Activated CD8-positive, alpha-beta memory T cell treated with anti-CD3 and anti-CD28 coated beads for 4 hours (primary cell): ENCODE measurements at places on chromosomes 12 and 14.

DNA sequence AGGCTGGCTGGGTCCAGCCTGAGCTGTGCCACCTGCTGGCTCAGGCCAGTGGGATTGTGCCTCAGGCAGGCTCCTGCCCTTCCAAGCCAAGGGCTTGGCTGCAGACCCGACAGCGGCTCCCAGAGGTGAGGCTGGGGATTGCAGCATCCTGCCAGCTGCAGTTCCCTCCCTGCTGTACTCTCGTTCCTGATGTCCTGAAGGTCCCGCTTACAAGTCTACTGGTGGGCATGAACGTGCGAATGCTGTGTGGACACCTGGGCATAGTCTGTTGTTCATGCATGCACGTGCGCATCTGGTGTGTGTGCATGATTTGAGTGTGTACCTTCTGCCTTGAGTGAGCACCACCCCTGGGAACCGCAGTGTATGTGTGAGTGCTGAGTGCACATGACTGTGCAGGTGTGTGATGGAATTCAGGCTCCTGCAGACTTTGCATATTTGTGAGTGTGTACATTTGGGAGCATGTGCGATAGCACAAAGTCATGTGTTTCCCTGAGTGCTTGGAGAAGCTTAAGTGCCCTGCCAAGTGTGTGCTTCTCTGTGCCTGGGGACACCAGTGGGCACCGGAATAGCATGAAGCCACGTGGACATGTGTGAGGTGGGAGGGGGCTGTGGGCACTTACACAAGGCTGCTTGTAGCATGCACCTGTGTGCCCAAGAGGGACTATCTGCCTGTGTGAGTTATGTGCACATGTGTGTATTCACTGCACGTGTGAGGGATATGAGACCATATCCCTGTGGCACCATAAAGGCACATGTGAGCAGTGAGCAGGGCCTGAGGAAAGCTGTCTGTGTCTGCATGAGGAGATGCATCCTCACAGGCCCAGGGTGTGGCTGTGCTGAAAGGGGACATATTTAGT lies 19.3 kb upstream of the KRT7 start:
- no peak for DNase-seq

- DNase-seq: no peak
These were observed 102.0 kb downstream of the TMEM30B start for GRCh38 chr14:61179061-61179690.

DNA sequence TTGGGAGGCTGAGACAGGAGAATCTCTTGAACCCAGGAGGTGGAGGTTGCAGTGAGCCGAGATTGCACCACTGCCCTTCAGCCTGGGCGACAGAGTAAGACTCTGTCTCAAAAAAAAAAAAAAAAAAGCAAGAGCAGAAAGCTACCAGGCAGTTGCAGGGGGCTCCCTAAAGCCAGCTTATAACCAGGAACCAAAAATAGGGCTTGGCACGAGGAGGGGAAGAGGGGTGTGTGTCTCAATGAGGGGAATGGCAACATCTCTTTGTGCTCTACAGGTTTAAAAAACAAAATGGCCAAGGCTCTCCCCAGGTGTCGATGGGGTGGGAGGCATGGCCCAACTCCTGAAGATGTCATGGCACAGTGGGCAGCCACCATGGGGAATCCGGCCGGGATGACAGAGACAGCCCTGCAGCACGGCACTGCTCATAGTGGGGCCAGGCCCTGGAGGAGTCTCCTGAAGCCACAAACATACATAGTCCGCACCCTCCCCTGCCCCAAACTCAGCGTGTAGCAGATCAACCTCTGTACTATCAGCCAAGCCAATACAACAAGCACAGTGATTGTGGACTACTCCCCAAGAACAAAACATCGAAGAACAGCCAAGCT lies 16.0 kb upstream of the EIF5 start:
- DNase-seq: no peak

DNA sequence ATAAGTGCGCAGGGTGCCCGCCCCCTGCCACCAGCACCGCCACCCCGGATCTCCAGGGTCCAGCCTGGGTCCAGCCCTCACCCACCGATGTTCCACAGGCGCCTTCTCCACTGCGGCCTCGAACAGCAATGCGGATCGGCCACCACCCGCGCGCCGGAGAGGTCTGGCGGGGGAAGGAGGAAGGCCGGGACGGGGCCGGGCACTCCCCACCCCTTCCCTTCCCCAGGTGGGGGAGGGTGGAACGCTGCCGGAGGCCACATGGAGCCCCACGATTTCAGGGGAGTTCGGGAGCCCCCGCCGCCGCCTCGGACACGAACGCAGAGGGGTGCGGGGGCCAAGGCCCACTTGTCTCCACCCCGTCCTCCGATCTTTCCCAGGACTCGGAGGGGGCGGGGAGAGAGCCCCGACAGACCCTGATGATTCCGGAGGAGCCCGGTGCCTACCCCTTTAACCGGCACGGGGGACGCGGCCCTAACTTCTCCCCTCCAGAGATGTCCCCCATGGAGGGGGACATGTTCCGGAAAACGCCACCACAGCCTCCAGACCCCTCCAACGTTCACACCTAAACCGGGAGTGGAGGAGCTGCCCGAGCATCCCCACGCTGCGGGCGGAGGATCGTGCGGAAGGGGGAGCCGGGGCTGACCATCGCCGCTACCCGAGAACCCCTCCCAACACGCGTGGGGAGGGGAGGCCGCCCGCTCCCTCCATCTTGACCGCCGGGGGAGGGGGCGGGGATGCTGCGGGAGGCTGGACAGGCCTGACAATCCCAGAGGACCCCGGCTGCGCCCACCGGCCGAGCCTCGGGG lies 1.1 kb downstream of the ATXN2 start:
- DNase-seq: no peak

DNA sequence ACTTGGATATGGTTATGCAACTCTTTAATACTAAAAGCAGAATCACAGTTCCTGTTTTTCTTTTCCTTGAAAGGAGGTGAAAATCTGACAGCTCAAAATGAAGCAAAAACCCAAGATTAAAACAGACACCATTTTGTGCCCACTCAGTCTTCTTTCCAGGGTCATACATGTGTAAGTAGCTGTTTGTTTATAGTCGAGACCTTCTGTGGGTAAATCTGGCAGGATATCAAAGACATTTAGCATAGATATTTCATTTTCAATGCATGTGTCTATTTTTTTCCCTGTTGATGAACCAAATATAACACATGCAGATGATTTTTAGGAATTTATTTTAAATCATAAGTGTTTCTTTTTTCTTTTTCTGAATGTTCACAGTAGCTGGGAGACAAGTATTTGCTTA lies 398.8 kb downstream of the FOXG1 start:
- DNase-seq: no peak

GRCh38 chr14:53516261-53516774 lies 363.2 kb upstream of the DDHD1 start:
- DNase-seq: no peak

GRCh38 chr12:106204312-106204711 lies 43.5 kb downstream of the CKAP4 start:
- no peak for DNase-seq

DNA sequence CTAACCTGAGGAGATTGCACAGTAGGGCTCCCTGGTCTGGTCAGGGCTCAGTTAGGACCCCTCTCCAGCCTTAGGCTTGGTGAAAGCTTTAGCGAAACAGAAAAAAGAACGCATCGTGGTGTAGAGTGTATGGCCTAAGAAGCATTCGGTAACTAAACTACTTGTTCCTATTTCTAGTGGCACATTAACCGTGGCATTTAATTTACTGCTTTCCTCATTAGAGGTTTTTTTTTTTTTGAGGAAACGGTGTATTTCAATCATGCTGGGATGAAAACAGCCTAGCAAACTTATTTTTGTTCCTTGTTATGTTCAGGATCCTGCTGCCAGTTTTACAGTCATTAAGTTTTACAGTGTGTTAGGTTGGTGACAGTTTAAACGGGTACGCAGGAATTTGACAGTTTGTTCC lies 518 bp upstream of the OSBPL8 start:
- DNase-seq: no peak

DNA sequence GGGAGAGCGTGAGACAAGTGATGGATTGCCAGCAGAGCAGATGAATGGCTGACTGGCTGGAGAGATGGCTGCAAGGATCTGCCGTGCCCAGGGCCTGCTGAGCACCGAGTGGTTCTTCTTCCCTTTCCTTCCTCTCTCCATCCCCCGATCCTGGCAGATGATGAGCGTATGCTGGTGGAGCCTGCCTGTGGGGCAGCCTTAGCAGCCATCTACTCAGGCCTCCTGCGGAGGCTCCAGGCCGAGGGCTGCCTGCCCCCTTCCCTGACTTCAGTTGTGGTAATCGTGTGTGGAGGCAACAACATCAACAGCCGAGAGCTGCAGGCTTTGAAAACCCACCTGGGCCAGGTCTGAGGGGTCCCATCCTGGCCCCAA lies 15.5 kb downstream of the SDSL start:
- no peak for DNase-seq

DNA sequence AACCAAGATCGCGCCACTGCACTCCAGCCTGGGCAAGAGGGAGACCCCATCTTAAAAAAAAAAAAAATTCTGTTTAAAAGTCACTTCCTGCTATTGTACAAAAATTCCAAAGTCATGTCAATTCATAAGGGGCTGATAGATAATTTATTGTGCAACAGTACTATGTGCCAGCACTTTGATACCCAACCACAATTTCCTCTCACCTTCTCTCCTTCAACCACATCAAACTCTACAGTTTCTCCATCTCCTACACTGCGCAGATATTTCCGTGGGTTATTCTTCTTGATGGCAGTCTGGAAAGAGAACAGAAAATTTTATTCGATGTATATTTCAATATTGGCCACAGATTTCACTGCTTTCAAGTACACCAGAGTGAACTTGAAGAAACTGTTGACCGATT lies 7.6 kb downstream of the YBX3 start:
- no peak for DNase-seq

DNA sequence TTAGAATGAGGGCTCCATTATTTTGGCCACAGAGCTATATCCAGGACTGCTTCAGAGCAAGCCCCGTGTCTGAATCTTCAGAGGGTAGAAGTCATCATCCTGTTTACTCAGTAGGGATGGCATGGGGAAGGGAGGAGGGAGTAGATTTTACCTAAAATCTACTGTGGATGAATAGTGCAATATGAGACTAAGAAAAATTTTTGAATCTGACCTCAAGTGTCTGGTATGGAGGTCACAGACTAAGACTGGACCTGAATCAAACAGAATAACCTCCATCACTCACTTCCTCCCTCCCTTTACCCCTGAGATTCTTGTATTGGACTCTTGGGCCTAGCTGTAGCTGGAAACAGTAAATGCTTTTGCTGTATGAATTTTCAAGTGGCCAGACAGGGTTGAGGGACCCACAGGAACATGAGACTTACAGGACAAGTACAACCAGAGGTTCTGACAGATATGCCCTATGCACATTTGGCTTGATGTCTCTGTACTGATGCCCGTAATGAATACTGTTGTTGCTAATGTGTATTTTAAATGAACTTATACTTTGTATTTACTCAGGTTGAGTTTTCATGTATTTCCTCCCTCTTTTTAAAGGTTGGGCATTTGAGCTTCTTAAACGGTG lies 78.5 kb downstream of the CCDC91 start:
- DNase-seq: no peak

GRCh38 chr14:84643446-84643845 lies 886.5 kb upstream of the FLRT2 start:
- DNase-seq: no peak

GRCh38 chr12:81992461-81992860 lies 233.3 kb upstream of the PPFIA2 start:
- no peak for DNase-seq

GRCh38 chr12:62044450-62045135 lies 215.6 kb upstream of the USP15 start:
- no peak for DNase-seq

DNA sequence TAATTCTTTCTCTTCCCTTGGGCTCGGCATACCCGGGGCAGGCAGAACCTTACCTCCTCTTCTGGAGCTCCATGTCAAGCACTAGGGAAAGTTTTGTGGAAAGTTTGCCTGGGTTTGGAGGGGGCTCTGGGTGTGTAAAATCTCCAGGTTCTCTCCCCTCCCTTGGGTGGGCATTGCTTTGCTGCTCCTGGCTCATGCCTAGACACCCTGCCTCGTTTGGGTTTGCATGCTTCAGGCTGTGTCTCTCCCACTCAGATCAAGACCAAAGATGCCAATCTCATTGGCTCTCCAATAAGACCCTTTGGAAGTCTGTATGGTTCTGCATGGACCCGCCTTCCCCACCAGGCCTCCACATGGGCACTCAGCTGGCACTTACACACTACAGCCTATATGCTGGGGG lies 6.2 kb upstream of the KRT2 start:
- DNase-seq: no peak

GRCh38 chr12:109963330-109963729 lies 32.8 kb downstream of the GIT2 start:
- DNase-seq: no peak

DNA sequence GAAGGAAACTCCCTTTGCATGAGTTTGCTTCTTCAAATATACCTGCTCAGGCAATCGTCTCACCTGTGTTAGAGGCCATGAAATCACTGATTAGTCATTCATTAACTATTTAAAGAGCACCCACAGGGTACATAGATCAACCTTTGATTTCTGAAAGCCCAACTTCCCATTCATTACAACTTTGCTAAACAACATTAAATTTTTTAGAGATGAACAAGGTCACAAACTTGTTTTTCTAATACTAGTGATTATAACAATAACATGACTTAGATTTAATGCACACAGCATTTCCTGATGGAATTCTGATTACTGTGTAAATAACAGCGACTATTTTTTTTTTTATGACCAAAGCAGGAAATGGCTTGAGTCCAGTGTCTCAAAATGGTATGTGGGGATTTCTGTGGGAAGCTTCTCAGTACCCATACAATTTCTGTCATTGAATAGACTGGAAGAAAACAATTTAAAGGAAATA lies 5.4 kb upstream of the ERO1A start:
- DNase-seq: no peak

- no peak for DNase-seq
These were observed 24.2 kb downstream of the NUAK1 start for GRCh38 chr12:106114447-106115068.

GRCh38 chr12:26576266-26576665 lies 256.7 kb downstream of the ITPR2 start:
- no peak for DNase-seq

DNA sequence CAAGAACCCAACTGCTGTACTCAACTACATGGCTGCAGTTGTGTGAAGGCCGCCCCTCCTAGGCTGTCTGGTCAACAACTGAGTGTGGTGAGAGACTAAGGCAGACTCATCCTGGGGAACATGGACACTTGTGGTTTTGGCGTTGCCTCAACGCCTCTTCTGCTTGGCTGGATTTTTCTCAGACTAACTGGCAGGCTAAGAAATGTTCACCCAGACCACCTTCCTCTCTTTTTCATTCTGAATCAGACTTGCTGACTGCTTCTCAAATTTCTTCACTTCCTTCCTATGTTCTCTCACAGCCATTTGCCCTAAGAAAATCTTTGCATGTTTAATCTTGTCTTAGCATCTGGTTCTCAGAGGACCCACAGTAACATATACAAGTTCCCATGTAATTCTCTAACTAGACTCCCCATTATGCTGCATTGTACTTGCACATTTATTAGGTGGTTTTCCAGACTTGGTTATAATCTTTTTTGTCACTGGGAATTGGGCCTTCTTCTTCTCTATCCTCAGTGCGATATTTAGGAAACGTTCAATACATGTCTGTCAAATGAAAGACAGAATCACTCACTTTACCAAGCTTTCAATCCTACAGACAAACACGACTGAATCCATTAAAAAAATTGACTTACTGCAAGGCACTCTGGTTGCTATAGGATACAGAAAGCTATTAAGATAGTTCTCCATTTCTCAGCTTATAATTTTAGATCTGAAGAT lies 327.6 kb downstream of the CCER1 start:
- DNase-seq: no peak

GRCh38 chr12:131455218-131455506 lies 255.7 kb upstream of the SFSWAP start:
- DNase-seq: no peak
